CD4-positive, alpha-beta T cell treated with Interleukin-17A for 4 hours (primary cell): ENCODE measurements at places on chromosomes 3 and 15.
A peak's percentile ranks its signal among the peaks of the same experiment; 100 is the strongest.

- no peak for DNase-seq
Measured at GRCh38 chr15:70530503-70530902, 232.9 kb downstream of the UACA start.

GRCh38 chr3:153469162-153469561 is 307.1 kb downstream of the RAP2B start:
- DNase-seq: no peak

- DNase-seq: no peak
Measured at GRCh38 chr3:128413003-128413370, 53.7 kb downstream of the DNAJB8 start.

- DNase-seq: no peak
Measured at GRCh38 chr15:22863356-22863755, 24.9 kb downstream of the NIPA2 start.

DNA sequence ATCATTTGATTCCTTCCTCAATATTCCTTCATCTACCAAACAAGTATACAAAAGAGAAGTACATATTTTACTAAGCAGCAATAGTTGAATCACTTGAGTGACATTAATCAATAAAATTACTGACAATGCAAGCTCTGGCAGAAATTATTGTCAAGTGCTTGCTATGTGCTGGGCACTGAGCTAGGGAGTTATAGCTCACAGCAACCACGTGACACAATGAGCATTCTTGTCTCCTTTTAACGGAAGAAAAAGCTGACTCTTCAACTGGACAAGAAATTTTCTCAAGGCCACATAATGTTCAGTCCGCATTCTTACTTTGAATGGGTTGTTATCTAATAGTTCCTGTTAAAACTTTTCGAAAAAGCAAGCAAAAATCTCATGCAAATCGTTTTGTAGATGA is 500.1 kb downstream of the PYDC2 start:
- DNase-seq: no peak

DNA sequence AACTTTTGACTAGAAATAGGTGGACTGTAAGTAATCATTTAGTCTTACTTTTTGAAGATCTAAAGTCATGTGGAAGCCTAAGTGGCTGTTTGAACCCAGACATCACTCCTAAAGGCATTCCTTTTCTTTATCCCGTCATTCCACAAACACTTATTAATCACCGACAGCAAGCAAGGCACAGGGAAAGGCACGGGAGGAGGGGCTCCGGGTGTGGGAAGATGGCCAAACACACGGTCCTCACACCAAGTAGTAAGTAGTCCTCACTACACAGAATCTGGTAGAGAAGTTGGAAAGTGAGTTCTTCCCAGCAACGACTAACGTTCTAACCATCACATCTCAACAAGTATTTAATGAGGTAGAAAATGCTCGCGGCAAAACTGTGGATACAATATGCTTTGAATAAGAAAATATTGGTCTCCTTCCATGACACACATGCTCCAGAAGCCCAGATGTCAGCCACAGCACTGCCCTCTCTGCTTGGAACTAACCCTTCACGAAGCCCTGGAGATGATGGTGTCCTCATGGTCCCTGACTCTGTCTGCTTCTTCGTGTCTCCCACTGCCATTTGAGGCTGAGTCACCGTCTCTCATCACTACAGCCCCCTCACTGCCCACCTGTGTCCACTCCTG is 202.2 kb downstream of the OPA1 start:
- DNase-seq: no peak

GRCh38 chr3:8464668-8465067 is 37.0 kb upstream of the LMCD1 start:
- no peak for DNase-seq

- DNase-seq: no peak
Measured at GRCh38 chr15:22904736-22905135, 66.3 kb downstream of the NIPA2 start.

GRCh38 chr15:100210338-100210737 is 131.4 kb downstream of the ADAMTS17 start:
- no peak for DNase-seq

DNA sequence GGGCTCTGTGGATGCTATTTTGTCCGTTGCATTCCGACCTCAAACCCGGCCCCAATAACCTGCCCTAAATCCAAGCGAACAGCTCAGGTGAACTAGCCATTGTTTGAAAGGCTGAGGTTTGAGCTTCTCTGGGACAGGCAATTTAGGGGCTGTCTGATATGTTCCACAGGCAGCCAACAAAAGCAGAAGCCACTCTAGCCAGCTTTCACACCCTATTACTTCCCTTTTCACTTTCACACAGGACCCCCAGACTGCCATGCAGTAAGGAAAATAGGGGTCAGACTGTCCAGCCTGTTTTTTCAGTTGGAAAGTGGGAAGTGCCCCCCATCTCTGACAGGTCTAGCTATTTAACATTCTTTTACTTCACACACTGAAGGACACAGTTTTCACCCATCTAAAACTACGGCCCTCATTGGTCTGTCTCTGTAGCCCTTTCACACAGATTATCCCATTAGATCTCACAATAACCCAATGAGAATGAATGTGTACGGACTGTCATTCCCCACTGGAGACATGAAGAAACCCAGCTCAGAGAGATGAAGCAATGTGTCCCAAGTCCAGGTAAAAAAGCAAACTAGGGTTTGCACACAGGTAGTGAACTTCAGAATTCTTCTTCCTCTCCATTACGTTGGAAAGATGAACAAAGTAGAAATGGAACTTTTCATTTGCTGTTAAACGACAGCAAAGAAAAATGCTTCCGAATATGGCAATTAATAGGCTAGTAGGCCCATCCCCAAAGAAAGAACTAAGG is 1.9 kb downstream of the CCDC12 start:
- no peak for DNase-seq

DNA sequence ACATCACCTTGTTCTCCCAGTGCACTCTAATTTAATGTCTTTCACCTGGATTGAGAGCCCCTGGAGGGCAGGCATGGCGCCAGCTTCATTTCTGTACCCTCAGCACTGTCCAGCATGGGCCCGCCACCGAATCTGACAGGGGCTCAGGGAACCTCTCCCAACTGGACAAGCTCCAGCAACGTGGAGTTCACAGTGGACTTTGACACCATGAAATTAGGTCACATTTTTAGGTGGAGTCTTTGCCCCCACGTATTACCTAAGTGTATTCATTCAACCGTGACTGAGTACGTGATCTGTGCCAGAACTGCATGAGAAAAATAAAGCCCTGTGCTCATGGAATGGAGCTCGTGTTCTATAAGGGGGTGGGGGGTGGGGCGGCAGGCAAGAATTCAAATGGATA is 94.1 kb upstream of the ATP2B2 start:
- no peak for DNase-seq

DNA sequence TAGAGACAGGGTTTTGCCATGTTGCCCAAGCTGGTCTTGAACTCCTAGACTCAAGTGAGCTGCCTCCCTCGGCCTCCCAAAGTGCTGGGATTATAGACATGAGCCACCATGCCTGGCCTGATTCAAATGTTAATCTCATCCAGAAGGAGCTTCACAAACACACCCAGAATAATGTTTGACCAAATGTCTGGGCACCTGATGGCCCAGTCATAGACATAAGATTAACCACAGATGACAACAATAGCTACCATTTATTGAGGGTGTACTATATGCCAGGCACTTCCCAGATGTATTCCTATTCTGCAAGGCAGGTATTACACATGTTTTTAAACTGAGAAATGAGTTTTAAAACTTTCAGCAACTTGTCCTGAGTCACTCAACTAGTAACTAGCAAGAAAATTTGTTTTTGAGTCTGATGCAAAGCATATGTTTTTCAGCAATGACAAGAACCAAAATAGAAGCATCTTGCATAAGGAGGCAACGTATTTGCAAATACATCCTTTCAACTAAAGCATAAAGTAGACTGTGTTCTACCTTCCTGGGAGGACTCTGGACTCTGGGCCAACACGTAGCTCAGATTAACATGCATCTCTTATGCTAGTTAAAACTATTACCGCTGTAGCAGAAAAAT is 8.1 kb upstream of the SPG21 start:
- DNase-seq: no peak

DNA sequence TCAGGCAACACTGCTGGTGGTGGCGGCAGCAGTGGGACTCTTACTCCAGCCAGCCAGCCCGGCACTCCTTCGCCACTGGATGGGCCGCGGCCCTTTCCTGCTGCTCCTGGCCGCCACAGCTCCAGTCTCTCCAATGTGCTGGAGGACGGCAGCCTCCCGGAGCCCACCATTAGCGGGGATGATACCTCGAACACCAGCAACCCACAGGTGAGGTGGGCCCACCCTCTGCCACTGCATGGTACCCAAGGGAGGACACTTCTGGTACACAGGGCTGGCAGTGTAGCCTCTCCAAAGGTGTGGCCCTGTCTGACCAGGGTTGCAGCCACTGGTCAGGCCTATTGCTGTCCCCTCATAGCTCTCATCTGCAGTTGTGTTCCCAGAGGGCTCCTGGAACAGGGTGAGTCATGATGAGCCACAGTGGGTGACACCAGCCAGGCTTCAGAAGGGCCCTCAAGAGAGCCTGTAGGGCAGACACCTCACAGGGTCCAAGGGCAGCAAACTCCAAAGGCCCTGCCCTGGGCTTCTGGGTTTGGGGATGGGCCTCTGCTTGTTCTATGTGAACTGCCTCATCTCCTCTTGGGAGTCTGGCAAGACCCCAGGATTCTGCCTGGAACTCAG is 20.8 kb downstream of the NBEAL2 start:
- DNase-seq: no peak

DNA sequence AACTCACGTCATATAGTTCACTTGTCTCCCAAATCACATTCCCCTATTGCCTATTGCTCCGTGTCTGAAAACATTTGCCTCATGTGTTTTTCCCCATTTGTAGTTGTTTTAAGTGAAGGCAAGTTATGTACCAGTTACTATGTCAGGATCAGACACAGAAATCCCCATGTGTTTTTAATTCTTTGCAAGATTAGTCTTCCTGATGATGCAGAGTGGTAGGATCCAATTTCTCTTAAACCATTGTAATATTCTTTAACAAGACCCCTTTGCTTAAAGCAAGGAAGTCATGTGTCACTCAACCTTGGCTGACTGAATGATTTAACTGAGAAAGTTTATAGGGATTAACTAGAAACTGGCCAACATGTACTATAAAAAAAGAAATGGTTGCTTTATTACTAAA is 164.4 kb downstream of the OPA1 start:
- no peak for DNase-seq

DNA sequence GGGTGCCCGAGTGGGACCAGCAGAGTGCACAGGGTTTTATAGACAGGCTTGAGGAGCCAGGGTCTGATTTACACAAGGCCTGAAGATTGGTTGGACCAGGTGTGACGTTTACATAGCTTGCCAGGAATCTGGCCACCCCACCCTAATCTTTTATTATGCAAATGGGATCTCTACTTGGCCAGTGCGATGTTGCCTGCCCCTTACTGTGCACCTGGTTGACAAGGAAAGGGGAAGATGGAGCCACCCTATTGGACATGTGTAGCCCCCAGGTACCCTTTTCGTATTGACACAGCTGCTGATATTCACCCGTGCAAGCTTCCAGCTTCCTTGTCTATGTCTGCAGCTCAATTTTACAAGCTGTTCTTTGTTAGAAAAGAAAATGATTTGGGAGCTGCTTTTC is 132.0 kb downstream of the ARNT2 start:
- DNase-seq: no peak

- no peak for DNase-seq
Measured at GRCh38 chr3:128352326-128352725, 114.4 kb downstream of the DNAJB8 start.

DNA sequence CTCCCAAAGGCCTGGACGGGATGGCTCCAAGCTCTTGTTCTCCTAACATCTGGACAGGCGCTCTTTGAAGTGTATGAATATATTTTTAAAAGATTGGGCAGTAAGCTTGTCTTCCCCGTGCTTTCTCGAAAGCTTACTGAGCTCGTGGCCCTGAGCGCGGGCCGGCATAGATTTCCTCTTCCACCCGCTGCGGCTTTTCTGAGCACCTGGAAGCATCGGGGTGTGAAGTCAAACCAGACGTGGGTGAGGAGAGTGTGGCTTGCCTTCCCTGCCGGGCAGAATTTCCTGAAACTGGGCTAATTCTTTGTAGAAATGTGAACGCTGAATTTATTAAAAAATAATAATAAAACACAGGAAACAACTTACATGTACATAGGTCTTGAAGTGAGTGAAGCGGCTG is 25.9 kb downstream of the GPR160 start:
- no peak for DNase-seq

DNA sequence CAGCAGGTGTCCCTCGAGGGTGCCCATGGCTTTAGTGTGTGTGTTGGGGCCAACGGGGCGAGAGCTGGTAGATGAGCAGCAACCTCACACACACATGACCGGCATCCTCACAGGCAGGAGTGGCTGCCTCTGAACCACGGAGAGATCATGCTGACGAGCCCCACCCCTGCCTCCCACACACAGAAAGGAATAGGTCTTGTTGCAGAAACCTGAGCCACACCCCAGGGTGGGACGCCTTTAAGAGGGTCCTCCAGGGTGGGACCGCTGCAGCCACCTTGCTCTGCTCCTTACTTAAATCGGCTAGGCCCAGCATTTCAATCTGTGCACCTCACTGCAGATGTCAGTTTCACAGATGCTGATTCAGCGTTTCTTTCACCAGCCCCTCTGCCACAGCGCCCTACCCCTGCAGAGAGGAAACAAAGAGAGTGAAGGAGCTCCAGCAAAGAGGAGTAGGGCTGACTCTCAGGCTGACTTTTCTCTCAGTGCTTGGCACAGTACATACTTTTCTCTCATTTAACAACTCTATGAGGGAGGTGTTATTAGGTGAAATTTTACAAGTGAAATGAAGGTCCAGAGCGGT is 61.2 kb upstream of the EPHB3 start:
- DNase-seq: no peak

DNA sequence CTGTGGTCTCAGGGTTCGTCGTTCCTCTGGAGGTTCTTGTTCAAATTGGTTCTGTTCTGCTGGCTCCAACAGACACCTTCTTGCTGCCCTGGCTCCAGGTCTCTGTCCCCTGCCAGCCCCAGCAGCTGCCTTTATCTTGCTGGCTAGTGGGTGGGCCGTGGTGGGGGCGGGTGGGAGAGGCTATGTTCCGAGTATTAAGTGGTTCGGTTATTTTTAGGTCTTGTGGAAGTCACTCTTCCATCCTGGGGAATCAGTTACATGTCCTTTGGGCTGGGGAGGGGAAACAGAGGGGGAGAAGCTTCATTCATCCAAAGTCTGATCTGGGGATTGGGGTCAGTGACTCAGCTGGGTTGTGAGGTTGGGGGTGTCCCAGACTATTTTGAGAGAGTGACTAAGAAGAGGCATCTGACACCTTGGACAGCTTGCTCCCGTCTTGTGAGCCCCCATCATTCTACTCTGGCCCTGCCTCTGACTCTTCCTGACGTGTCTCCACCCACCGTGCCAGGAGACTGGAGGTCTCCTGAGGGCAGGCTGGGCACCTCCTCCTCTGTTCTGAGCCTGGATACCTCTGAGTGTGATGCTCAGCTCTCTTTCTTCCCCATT is at the start of gene XIRP1:
TSS of gene XIRP1 (minus strand) at position 106 of the 603 bp plus-strand sequence. CDS start 3,150 bp downstream, outside the sequence.
- DNase-seq: no peak

DNA sequence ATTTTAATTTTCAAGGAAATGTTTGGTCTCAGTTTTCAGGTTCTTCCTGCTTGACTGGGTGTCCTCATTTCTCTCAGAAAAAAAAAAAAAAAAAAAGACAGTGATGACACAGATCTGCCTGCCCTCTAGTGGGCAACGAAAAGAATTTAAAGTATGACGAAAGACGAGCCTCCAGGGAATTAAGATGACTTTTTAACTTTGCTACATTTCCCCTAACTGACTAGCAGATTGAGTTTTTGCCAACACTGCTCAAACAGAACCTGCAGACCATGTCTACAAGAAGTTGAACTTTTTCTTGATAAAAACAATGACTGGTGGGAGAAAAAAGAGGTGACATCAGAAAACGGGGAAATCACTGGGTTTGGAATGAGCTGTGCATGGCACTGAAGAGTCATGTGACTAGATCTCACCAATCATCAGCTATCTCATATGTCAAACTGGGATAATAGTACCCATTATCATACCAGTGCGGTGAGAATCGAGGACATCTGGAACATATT is 40.8 kb downstream of the EOMES start:
- DNase-seq: peak; percentile 65
